ENCODE measurements at places on chromosomes 1 and 21. TPM values are rescaled to one million over a fixed set of nuclear protein-coding genes. Genes with fewer than 3 reads are reported as not detected.

OR10X1 gene
- not detected for total RNA-seq

IGSF3 gene
- total RNA-seq = 48.1 TPM

ELOA gene
- 45.8 TPM for total RNA-seq

C1orf185 gene
- total RNA-seq = not detected

LAPTM5 gene
- total RNA-seq = 13.7 TPM

C1orf210 gene
- total RNA-seq = 17.4 TPM

DNAJC8 gene
- 32.0 TPM for total RNA-seq

APCS gene
- 1.3 TPM for total RNA-seq

- no peak for DNase-seq
- H3K27me3 ChIP-seq = no peaks in the 10 kb centered on the region
- no peaks in the 10 kb centered on the region for H3K4me1 ChIP-seq
Measured at GRCh38 chr1:57361516-57361915, 62.3 kb downstream of the DAB1 start.

- H3K36me3 ChIP-seq = no peaks in the 10 kb centered on the region
- H3K27me3 ChIP-seq = no peaks in the 10 kb centered on the region
- no peak for DNase-seq
- H3K27ac ChIP-seq = peak overlapping the region; percentile 93
Measured at GRCh38 chr1:58816747-58817221, 32.9 kb upstream of the JUN start.

DNA sequence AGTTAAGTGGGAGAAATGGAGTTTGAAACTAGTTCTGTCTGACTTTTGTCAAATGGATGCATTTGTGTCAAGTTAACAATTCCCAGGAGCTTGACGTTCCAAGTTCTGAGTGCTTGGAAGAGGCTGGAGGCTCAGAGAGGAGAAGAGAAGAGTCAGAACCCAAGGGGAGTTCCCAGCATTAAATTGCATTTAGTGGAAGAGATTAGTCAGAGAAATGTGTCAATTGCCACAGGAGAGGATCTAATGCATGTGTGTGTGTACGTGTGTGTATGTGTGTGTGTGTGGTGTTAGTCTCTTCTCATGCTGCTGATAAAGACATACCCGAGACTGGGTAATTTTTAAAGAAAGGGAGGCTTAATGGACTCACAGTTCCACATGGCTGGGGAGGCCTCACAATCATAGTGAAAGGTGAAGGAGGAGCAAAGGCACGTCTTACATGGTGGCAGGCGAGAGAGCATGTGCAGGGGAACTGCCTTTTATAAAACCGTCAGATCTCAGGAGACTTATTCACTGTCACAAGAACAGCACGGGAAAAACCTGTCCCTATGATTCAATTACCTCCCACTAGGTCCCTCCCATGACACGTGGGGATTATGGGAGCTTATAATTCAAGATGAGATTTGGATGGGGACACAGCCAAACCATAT, 101.5 kb upstream of the TMEM51 start:
- H3K27ac ChIP-seq = no peak overlapping the region
- H3K4me3 ChIP-seq = no peak overlapping the region
- peaks cover 12% of the 10 kb centered on the region for H3K36me3 ChIP-seq

- H3K27me3 ChIP-seq = peaks cover 38% of the 10 kb centered on the region
- H3K4me1 ChIP-seq = no peaks in the 10 kb centered on the region
- DNase-seq = no peak
- no peak overlapping the region for H3K27ac ChIP-seq
- no peaks in the 10 kb centered on the region for H3K36me3 ChIP-seq
- no peak overlapping the region for H3K4me3 ChIP-seq
Measured at GRCh38 chr1:156399355-156400125, 30.5 kb downstream of the RHBG start.

DNA sequence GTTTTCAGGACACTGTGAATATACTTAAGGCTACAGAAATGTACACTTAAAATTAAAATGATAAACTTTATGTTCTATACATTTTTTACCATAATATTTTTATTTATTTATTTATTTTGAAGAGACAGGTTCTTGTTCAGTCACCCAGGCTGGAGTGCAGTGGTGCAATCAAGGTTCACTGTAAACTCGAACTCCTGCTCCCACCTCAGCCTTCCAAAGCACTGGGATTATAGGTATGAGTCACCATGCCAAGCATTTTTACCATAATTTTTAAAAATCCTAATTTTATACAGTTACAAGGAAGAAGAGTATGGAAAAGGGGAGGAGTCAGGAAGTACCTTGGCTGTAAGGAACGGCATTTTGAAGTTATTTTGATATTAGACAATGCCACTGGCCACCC, 23.6 kb upstream of the ANGPTL3 start:
- no peaks in the 10 kb centered on the region for H3K27me3 ChIP-seq
- no peaks in the 10 kb centered on the region for H3K4me1 ChIP-seq
- H3K4me3 ChIP-seq = no peak overlapping the region
- H3K27ac ChIP-seq = no peak overlapping the region
- H3K36me3 ChIP-seq = peaks cover 33% of the 10 kb centered on the region
- no peak for DNase-seq

DNA sequence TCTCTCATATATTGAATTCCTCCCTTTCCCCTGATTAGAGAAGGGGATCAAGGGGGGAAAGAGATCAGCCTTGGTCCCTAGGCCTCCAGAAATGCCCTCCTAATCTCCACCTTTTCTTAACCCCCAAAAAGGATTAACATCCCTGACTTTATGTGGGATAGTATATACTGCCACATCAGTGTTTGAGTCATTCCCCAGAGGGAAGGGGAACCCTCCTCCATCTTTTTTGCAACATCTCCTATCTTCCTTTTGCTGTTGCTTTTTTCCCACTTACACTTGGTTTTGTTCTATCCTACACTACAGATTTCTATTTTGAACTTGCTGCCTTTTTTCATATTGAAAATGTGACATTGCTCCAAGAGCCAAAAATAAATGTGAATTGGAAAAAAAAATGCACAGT, 65.4 kb upstream of the PODN start:
- no peak for DNase-seq
- no peak overlapping the region for H3K4me3 ChIP-seq
- no peaks in the 10 kb centered on the region for H3K27me3 ChIP-seq
- H3K27ac ChIP-seq = no peak overlapping the region

GRCh38 chr1:109075531-109076490, at the start of gene TAF13:
Gene TAF13 (minus strand): TSS chr1:109076003. CDS start chr1:109075947, 56 bp downstream.
- peak within 1 kb of the TSS; percentile 91 for H3K27ac ChIP-seq
- peaks cover 32% of the 10 kb centered on the region for H3K4me1 ChIP-seq
- H3K27me3 ChIP-seq = no peaks in the 10 kb centered on the region
- H3K36me3 ChIP-seq = peaks cover 4% of the 10 kb centered on the region
- DNase-seq = peak; percentile 96

GRCh38 chr1:3857791-3858129, 484 bp downstream of the DFFB start:
- peak overlapping the region; percentile 75 for H3K4me3 ChIP-seq
- H3K27ac ChIP-seq = peak overlapping the region; percentile 88
- H3K27me3 ChIP-seq = no peaks in the 10 kb centered on the region
- H3K36me3 ChIP-seq = no peaks in the 10 kb centered on the region
- DNase-seq = no peak
- H3K4me1 ChIP-seq = peaks cover 26% of the 10 kb centered on the region

- H3K27me3 ChIP-seq = no peaks in the 10 kb centered on the region
- H3K36me3 ChIP-seq = no peaks in the 10 kb centered on the region
- peaks cover 76% of the 10 kb centered on the region for H3K4me1 ChIP-seq
Measured at GRCh38 chr1:201714542-201715329, 114.2 kb upstream of the IPO9 start.

DNA sequence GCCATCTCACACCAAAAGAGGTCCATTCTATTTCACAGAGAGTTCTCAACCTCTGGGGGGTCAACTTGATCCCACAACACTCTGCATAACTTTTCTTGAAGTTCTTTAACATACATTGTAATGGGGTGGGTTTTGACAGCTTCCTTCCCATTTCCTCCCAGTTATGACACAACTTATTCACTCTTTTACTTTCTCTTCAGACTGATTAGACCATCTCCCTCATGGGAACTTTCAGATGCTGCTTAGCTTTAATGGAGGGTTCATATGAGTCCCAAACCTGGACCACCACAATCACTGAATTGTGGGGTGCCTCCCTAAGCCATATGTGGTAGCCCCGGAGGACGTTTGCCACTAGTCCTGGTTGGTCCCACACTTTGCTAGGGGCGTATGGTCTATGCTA, 28.3 kb upstream of the KCNJ15 start:
- no peak for DNase-seq
- H3K27ac ChIP-seq = no peak overlapping the region
- no peaks in the 10 kb centered on the region for H3K27me3 ChIP-seq
- H3K4me1 ChIP-seq = no peaks in the 10 kb centered on the region

DNA sequence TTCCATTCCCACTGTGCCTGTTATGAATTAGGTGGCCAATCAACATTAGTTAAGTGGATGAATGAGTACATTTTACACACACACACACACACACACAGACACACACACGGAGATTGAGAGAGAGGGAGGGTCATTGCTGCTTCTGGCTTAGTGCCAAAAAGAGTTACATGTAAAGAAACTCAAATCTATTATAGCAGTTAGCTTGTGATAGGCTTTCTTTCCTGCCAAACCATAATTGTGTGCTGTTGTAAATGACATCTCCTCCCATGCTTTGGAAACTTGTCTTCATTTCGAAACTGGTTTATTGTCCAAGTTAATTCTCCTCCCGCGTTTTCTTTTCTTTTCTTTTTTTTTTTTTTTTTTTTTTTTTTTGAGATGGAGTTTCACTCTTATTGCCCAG, 1.4 kb upstream of the MT1HL1 start:
- no peaks in the 10 kb centered on the region for H3K27me3 ChIP-seq
- DNase-seq = no peak
- no peak overlapping the region for H3K27ac ChIP-seq
- H3K4me1 ChIP-seq = no peaks in the 10 kb centered on the region
- H3K4me3 ChIP-seq = no peak overlapping the region
- no peaks in the 10 kb centered on the region for H3K36me3 ChIP-seq

- no peaks in the 10 kb centered on the region for H3K4me1 ChIP-seq
- H3K27me3 ChIP-seq = no peaks in the 10 kb centered on the region
- H3K36me3 ChIP-seq = no peaks in the 10 kb centered on the region
- no peak for DNase-seq
Measured at GRCh38 chr1:219752645-219753044, 139.7 kb upstream of the ZC3H11B start.

- H3K36me3 ChIP-seq = no peaks in the 10 kb centered on the region
- H3K4me3 ChIP-seq = no peak overlapping the region
- H3K27ac ChIP-seq = no peak overlapping the region
Measured at GRCh38 chr1:7655354-7655753, 115.7 kb upstream of the VAMP3 start.

DNA sequence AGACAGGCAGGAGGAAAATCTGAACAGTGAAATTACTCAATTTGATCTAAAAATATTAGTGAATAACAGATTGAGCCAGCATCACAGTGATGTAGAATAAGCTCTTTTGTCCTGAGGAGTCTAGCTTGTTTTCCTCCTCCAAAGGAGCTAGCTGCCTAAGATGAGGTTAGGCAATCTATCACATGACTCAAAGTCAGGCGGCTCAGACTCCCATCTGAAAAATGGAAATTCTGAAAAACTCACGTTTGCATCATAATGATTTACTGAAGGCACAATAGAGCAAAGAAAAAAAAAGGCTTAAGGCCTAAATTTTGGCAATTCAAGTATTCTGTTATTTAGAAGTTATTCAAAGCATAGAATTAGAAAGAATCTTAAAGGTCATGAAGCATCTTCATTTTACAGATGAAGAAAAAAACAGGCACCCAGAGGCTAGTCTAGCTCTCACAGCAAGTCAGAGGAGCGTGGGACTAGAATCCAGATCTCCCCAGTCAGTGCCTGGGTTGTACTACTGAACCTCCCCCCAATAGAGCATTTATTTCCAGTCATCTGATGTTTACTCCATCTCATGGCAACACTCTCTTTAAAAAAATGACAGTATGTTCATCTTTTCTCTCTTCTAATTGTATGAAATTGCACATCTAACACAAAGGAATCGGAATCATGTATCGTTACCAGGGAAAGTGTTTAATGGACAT, 62.5 kb upstream of the ATF3 start:
- peak; percentile 72 for DNase-seq
- H3K4me1 ChIP-seq = peaks cover 7% of the 10 kb centered on the region
- no peaks in the 10 kb centered on the region for H3K27me3 ChIP-seq
- H3K4me3 ChIP-seq = no peak overlapping the region

- peak; percentile 91 for DNase-seq
- H3K27ac ChIP-seq = peak overlapping the region; percentile 78
- no peaks in the 10 kb centered on the region for H3K27me3 ChIP-seq
- peak overlapping the region; percentile 54 for H3K4me3 ChIP-seq
Measured at GRCh38 chr1:16215882-16216753, 3.7 kb upstream of the ARHGEF19 start.

- no peaks in the 10 kb centered on the region for H3K36me3 ChIP-seq
- H3K27ac ChIP-seq = no peak overlapping the region
- no peaks in the 10 kb centered on the region for H3K27me3 ChIP-seq
- H3K4me3 ChIP-seq = no peak overlapping the region
Measured at GRCh38 chr1:59804301-59804700, 10.4 kb upstream of the HOOK1 start.

DNA sequence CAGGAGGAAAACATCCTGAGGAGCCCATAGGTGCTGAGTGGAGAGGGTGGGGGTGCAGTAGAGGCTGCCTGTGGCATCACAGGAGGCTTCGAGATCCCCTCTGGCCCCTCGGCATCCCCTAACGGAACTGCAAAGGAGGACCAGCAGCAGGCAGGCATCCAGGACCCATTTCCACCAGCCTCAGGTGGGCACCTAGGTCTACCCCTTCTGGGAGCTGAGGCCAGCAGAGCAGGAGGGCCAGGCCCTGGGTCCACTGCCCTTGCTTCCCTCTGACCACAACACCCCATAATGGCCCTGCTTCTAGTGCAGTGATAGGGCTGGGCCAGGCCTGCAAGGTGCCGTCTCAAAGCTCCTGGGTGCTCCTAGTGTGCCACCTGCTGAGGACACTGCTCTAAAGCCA, 723.0 kb downstream of the PTPRU start:
- DNase-seq = peak; percentile 48
- peaks cover 58% of the 10 kb centered on the region for H3K27me3 ChIP-seq
- H3K4me1 ChIP-seq = no peaks in the 10 kb centered on the region
- no peak overlapping the region for H3K27ac ChIP-seq
- H3K36me3 ChIP-seq = no peaks in the 10 kb centered on the region

DNA sequence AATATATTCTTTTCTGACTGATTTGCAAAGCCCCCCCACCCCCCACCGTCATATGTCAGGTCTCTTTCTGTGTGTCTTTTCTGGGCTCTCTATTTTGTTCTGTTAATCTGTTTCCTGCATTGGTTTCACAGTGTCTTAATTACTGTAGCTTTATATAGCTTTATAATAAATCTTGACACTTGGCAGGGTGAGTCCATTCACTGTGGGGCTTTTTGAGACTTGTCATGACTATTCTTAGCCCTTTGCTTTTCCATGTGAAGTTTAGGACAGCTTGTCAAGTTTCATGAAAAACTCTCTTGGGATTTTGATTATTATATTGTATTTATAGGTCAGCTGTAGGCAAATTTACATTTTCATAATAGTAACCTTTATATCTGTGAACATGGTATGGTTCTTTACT, 50.4 kb downstream of the MIGA1 start:
- H3K4me1 ChIP-seq = peaks cover 41% of the 10 kb centered on the region
- H3K4me3 ChIP-seq = no peak overlapping the region
- H3K27ac ChIP-seq = no peak overlapping the region
- no peaks in the 10 kb centered on the region for H3K27me3 ChIP-seq
- DNase-seq = no peak
- no peaks in the 10 kb centered on the region for H3K36me3 ChIP-seq

All from suprapubic skin (tissue), 4 donors.